Heart left ventricle (tissue), 16 donors: ENCODE measurements at places on chromosomes 2 and 18.

- no peak for DNase-seq
Observed at GRCh38 chr2:231238689-231239088, 40.3 kb downstream of the ARMC9 start.

DNA sequence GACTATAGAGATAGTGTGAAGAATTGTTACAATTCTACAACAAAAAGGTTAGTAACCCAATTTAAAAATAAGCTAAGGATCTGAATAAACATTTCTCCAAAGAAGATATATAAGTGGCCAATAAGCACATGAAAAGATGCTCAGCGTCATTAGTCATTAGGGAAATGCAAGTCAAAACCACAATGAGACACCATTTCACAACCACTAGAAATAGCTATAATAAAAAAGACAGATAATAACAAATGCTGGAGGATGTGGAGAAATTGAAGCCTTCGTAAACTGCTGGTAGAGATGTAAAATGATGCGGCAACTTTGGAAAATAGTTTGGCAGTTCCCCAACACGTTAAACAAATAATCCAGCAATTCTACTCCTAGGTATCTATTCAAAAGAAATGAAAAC, 366.5 kb upstream of the POU3F3 start:
- no peak for DNase-seq

DNA sequence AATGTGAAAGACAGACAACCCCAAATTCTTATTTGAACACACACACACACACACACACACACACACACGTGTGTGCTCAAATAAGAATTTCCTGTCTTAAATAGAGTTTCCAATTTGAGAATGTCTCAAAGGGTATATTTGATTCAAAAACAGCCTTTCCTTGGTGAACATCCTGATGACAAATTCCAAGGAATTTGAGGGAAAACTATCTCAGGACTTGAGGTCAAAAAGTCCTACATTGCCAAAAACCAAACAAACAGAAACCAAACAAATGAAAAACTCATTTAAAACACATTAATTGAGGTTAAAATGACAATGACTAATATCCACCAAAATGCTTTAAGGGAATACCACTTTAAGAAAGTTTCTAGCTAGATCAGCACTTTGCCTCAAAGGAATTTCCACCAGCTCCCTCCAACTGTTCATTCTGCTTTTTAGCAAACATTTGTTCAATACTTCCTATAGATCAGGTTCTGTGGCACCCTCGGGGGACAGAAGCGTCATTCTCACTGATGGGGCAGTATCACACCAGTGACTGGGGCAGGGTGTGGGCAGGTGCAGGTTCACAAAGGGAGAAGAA, 232.1 kb upstream of the TRIB2 start:
- no peak for DNase-seq

DNA sequence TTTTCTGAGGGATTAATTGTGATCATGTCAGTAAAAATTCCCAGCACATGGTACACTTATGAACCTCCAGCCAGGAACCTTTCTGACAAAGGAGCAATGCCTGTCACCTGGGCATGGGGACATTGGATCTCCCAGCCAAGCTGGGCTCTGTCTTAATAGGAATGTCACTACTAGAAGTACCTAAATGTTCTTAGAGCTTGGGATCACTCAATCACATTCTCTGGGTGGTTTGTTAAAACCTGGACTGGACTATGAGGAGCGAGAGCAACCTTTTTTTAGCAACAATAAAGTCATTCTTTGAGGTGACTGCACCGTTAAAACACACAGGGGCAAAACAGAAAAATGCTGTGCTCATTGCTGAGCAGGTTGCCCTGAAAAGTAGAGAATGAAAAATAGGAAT, 6.4 kb upstream of the PPP1CB start:
- DNase-seq: no peak

DNA sequence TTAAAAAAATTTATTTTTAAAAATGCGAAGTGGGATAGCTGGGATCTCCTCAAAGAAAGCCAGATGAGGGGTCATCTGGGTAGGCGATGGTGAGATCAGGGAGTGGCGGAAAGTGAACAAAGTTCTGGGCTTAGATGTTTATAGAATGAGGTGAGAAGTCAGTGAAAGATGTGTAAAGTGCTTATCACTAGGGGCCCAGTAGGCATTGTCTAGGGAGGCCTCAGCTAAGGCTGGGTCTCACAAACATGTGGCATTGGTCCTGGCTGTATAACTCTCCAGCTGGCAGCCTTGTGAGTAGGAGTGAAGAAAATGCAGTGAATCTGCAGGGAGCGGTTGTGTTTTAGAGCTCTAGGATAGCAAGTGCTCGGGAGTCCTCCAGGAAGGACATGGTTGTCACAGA, 10.5 kb downstream of the ACSL3 start:
- DNase-seq: no peak

- DNase-seq: no peak
Observed at GRCh38 chr18:78809845-78810244, 169.8 kb upstream of the SALL3 start.

- no peak for DNase-seq
Observed at GRCh38 chr2:108593547-108594098, 59.4 kb downstream of the LIMS1 start.

GRCh38 chr2:208265371-208265800, 669 bp upstream of the PIKFYVE start:
- DNase-seq: no peak
